IPS DF 6.9 (cell line): ENCODE measurements at places on chromosomes 5 and 9.

GRCh38 chr5:1089621-1090040, 22.2 kb downstream of the SLC12A7 start:
- DNase-seq, result no peak

- DNase-seq, result no peak
Measured at GRCh38 chr5:102049517-102049916, 246.6 kb downstream of the SLCO4C1 start.

GRCh38 chr5:124808842-124809268, 62.4 kb upstream of the ZNF608 start:
- DNase-seq, result no peak

DNA sequence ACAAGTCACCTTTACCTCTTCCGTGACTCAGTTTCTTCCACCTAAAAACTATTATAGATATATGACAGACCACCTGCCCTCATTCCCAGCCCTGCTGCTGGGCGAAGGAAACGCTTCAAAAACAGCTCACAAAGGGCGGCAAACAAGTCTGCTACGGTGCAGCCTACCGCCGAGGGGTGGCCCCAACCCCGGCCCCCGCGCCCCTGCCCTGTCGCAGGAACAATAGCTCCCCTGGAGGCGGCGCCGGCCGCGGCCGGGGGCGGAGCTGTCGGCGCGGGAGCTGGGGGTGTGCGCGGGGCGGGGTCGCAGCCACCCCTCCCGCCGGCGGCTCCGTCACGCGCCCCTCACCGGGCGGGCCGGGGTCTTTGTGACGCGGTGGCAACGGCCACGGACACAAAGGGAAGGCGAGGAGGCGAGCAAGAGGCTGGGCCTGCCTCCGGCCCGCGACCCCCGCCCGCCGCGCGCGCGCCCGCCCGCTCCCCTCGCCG, at the start of gene TMEFF1:
TMEFF1 (plus strand) TSS at position 362 of the 488 bp plus-strand sequence. CDS start 396 bp downstream, outside the sequence.
- DNase-seq, result peak; percentile 31

- no peak for DNase-seq
Measured at GRCh38 chr5:169411786-169412430, 111.0 kb upstream of the SLIT3 start.

GRCh38 chr5:150253416-150254208, 36.0 kb downstream of the CAMK2A start:
- DNase-seq, result peak; percentile 16

GRCh38 chr9:130243015-130243881, 22.3 kb upstream of the HMCN2 start:
- no peak for DNase-seq

DNA sequence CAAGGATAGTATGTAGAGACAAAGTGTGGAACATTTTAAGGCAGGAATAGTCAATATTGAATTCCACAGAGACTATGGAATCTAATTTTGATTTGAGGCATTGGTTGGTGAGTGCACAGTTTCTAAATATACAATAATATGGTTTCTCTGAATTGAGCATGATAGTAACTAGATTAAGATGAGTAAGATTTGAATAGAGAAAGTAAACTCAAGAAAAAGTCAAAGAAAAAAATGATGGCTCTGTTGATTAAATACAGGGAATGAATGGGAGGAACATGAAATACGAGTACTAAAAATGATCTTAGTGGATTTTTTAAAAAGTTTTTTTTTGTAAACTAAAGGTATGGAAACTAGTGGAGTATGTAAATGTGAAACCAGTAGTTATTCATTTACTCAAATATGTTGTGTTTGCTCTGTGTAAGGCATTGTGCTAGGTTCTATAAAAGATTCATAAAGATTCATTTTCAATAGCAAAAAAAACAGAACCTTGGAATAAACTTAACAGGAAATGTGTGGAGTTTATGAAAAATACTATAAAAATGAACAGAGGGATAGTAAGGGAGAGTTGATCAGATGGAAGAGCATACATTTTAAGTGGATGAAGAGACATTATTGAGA, 101.2 kb downstream of the ZCCHC7 start:
- DNase-seq, result no peak

- no peak for DNase-seq
Measured at GRCh38 chr9:14362175-14362574, 48.2 kb upstream of the NFIB start.

DNA sequence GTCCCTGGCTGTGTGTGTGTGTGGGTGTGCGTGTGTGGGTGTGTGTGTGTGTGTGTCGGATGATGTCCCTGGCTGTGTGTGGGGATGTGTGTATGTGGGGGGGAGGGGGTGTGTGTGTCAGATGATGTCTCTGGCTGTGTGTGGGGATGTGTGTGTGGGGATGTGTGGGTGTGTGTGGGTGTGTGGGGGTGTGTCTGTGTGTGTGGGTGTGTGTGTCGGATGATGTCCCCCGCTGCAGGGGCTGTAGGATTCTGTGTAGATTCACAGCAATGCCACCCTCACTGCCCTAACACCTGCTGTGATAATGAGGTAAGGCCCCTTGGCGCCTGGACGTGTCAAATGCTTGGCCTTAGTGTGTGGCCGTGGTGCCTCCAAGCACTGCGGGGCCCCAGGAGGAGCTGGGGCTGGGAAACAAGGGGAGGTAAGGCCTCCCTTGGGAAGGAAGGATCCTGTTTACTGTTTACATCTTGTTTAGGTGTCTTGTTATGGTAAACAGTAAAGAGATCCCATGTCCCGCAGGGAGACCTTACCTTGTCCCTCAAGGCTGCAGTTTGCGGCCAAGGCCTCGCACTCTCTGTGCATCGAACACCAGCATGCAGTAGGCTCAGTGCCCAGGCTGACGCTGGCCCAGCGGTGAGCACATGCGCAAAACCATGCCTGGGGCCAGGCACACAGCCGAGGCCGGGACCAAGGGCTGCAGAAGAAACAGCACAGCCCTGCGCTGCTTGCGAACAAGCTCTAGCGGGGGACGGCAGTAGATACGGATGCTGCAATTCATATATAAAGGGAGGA, 24.1 kb downstream of the AHRR start:
- no peak for DNase-seq

DNA sequence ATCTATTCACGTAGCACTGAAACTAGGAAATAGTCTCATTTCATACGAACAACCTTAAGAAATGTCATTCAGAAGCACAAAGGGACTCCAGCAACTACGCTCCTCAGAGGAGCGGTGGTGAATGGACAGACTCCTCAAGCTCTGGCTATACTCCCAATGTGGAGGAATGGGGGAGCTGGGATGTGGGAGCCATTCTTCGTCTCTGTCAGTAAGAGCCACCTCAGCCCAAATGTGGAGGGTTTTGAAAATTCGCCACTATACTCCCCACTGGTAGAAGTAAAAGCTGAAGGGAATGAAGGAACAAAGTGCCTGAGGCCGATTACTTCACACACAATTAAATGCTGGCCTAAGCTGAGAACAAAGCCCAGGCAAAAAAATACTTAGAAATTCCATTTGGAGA, 96.3 kb downstream of the ADAMTS12 start:
- no peak for DNase-seq

DNA sequence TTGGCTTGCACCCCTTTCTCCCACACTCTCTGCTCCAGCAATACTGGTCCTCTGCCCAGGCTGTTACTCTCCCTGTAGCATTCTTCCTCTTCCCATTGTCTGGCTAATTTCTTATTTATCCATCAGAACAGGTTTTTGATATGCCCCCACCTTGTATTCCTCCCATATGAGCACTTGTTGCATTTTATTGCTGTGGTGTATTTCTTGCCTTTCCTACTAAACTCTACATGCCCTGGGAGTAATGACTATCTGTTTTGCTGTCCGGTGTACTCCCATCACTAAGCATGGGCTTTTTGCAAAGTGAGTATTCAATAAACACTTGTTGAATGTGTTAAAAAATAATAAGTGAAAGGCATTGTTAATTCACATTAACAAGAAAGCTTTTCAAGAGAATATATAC, 104.3 kb upstream of the RANBP3L start:
- DNase-seq, result no peak

- no peak for DNase-seq
Measured at GRCh38 chr5:56314529-56314928, 81.4 kb upstream of the ANKRD55 start.

GRCh38 chr5:172107571-172107970, 80.5 kb downstream of the STK10 start:
- DNase-seq, result no peak
